ENCODE measurements at places on chromosomes 5 and 9.
A peak's percentile ranks its signal among the peaks of the same experiment; 100 is the strongest.

GRCh38 chr9:105376893-105377292 is 70.9 kb upstream of the FSD1L start:
- DNase-seq, result no peak

DNA sequence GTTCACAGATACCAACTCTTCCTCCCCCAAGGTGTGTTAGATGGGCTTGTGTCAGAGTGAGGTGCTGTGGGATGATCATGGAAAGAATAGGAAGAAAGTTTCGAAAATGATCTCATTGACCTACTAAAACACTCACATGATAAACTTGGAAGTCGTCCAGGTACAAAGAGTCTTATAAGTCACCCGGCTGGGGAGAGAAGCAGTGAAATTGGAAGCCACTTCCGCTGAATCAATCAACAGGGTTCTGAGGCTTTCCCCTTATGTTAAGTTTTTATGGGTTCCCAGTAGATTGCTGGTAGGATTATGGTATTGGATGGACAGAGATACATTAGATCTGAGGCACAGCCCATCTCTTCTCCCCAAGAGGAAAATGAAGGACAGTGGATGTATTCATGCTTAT is 218.8 kb upstream of the MSX2 start:
- DNase-seq, result no peak

DNA sequence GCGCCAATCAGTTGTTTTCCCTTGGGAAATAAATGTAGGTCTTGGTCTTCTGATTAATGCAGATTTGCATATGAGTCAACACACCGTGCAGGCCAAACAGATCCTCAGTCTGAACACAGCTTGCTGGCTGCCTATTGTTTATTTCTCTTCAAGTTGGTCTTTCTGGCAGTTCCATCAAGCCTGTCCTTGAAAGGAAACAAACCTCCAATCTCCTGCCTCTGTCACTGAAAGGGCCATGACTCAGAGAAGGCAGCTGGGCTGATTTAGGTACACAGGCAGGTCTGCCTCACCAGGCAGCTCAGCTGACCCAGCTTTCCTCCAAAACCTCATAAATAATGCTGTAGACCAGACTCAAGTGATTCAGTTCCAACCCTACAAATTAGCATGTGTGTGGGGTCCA is 175.9 kb downstream of the MAN2A1 start:
- no peak for DNase-seq

GRCh38 chr5:107979900-107980299 is 309.2 kb upstream of the EFNA5 start:
- no peak for DNase-seq

- DNase-seq, result no peak
These were observed 47.6 kb downstream of the ADAMTS2 start for GRCh38 chr5:179297486-179298180.

GRCh38 chr5:90557871-90558270 is 726 bp upstream of the ADGRV1 start:
- no peak for DNase-seq

DNA sequence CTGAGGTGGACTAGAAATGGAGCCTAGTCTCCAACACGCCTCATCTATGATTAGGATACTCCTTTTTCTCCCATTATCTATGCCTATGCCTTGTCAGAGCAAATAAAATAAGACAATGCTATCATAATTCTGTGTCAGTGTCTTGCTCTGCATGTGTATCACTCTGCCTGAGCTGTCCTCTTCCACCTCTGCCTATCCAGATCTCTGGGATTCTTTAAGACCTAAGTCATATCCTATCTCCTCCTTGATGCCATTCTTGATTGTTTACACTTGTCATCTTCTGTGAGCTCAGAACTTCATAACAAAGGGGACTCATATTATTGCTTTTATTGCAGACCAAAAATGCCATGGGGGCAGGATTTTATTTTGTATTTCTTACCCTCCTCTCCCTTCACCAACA is 351.2 kb upstream of the C9orf72 start:
- DNase-seq, result no peak

GRCh38 chr9:8237096-8237495 is 437.5 kb upstream of the DMAC1 start:
- no peak for DNase-seq

GRCh38 chr5:135993880-135994636 is 34.7 kb upstream of the TGFBI start:
- DNase-seq, result no peak

- no peak for DNase-seq
These were observed 225.8 kb downstream of the FANCC start for GRCh38 chr9:95091601-95092261.

- DNase-seq, result no peak
These were observed 126.2 kb downstream of the MAPKAP1 start for GRCh38 chr9:125580701-125581286.

GRCh38 chr5:150075233-150075632 is 11.1 kb downstream of the CSF1R start:
- DNase-seq, result peak; percentile 41

GRCh38 chr9:13586587-13587374 is 307.3 kb upstream of the MPDZ start:
- DNase-seq, result no peak

DNA sequence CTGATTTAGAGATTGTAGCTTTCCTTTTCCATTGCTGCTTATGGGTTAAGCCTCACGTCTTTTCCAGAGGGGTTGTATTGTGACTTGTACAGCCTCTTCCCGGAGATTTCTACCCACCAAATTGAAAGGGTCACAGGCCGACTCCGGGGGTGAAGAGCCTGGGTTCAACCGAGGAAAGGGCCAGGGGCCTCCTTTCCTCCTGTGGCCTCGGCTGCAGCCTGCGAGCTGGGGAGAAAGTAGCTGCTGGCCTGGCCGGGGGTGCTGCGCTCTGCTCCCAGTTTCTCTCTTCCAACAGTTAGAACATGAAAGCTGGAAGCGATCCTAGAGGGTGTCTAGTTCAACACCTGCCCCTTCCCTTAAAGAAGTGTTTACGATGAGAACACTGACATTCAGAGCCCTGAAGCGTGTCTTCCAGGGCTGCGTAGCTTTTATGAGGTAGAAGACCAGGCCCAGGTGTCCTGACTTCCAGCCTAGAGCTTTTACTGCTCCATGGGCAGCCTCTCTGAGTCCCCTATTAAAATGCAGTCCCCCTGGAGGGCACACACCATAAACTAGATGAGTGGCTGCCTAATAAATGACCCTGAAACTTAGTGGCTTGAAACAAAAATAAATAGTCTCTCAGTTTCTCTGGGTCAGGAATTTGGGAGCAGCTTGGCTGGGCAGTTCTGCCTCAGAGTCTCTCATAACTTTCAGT is 56.9 kb downstream of the ACER2 start:
- DNase-seq, result no peak

DNA sequence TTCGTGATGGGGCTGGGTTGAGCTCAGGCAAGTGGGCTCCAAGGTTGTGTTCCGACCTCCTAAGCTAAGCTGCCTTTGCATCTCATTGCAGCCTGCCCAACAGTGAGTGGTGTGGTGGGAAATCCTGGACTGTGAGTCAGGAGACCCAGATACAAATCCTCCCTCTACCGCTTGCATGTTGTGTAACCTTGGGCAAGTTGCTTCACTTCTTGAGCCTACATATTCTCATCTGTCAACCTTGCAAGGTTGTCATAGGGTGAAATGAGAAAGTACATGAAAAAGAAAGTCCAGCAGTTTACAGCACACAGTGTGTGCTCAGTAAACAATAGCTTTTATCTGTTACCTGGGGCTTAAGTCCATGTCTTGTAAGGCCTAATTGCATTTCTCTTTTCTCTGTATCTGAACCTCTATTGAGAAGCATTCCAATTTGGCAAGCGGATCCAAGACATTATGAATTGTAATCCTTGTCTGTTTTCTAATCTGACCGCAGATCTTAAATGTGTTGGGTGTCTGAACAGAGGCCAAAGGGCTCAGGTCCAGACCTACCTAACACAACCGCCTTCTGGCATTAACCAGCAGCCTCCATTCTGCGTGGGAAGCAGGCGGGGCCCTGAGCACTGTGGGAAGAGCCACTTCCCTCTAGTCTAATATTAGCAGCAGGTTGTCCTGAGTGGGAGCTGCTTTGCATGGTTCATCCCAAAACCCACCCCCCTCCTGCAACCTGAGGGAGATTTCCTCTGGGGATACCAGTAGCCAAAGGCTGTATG is 1.8 kb upstream of the GALNT12 start:
- DNase-seq, result no peak

- DNase-seq, result peak; percentile 76
These were observed 17.3 kb upstream of the TNIP1 start for GRCh38 chr5:151097820-151098767.

DNA sequence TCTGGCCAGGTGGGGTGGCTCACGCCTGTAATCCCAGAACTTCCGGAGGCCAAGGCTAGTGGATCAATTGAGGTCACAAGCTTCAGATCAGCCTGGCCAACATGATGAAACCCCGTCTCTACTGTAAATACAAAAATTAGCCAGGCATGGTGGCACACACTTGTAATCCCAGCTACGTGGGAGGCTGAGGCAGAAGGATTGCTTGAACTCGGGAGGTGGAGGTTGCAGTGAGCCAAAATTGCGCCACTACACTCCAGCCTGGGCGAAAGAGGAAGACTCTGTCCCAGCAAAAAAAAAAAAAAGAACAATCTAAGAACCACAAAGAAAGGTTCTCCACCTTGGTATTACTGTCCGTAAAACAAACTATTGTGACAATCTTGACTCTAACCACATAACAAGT is 9.7 kb downstream of the MYO10 start:
- no peak for DNase-seq

DNA sequence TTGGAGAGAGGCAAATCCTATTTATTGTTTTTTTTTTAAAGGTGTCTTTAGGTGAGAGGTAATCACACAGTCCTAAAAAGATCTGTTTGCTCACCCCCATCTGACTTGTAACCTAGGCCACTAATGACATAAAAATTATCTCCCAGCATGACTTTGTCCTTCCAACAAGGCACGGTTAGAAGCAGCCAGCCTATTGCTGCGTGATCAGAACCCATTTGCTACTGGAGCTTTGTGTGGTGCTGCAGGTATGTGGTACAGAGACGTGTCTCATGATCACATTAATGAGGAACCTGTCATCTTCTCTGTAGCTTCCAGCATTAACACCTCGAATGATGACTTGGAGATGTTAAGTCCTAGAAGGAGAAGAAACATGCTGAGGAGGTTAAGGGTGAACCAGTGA is 555.8 kb upstream of the TLE4 start:
- no peak for DNase-seq

DNA sequence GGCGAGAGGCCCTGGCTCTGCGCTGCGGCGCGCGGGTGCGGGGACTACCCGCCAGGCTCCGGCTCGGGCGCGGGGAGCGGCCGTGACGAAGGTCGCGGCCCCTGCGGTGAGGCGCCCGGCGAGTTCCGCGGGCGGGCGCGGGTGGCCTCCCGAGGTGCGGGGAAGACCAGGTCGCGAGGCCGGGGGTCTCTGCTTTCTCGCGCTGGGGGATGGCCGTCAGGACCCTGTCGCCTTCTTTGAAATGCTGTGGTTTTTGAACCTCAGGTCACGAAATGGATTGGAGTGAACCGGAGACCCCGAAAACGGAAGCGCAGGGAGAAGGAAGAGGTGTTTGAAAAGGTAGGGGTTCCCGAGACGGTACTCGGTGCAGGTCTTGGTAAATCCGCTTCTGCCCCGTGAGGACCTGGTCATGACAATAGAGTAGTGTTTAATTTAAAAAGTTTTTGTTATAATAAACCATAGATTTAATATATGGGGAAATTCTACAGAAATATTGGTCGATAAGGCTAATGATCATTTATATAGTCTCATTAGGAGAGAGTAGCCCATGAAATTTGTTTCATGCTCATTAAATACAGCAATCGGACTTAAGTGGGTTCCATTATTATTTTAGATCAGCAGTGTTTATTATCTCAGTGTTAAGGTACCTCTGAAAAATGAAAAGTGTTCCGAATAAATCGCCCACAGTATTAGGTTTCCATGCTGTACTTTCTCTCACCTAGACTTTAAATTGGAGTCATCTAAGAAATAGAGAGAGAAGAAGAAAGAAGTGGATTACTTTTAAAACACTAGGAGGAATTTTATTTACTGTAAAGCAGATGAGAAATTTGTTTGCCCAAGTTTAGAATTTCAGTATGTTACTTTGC is 279.0 kb downstream of the AOPEP start:
- no peak for DNase-seq

GRCh38 chr5:131305138-131305689 is 41.4 kb downstream of the CDC42SE2 start:
- no peak for DNase-seq

DNA sequence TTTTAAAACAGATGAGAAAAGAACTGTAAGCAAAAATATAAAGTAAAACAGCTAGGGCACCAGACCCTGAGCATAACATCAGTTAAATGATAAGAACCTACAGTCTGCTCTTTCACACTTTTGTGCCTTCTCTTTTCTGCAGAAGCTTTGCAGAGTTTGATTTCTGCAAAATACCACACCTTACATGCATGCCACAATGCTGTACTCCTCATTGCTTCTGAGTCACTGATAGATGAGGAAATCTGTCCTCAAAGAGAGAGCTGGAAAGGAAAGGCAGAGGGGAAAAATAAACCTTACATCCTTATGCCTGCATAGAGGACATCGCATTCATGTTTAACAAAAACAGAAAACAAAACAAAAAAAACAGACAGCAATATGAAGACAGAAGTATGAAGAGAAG is 142.9 kb downstream of the ATPSCKMT start:
- DNase-seq, result no peak

DNA sequence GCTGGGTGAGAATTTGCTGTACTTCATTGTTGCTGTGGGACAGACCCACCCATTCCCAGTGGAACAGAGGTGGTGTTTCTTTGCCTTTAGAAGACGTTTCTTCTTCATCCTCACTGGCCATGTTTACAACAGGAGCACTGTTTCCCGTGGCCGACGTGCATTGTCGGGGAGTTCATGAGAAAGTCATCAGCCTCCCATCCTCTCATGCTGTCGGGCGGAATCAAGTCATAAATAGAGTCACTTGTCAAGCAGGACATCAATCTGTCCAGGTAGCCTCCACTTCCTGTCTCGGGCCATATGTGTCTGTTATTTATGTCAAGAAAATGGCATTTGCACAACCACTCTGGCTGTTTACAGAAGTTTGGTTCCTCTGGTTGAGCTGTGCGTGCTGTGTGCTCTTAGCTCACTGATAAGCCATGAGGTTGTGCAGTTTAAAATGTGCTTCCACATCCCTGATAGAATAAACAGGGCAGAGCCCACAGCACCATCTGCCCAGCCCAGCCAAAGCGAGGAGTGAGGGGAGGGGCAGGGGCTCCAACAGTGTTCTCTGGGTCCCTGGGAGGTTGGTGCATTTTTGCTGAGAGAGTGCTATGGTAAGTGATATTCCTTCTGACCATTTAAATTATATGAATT is 401.9 kb upstream of the IRX2 start:
- no peak for DNase-seq

- DNase-seq, result no peak
These were observed 1136.3 kb upstream of the ACO1 start for GRCh38 chr9:31248156-31248555.

DNA sequence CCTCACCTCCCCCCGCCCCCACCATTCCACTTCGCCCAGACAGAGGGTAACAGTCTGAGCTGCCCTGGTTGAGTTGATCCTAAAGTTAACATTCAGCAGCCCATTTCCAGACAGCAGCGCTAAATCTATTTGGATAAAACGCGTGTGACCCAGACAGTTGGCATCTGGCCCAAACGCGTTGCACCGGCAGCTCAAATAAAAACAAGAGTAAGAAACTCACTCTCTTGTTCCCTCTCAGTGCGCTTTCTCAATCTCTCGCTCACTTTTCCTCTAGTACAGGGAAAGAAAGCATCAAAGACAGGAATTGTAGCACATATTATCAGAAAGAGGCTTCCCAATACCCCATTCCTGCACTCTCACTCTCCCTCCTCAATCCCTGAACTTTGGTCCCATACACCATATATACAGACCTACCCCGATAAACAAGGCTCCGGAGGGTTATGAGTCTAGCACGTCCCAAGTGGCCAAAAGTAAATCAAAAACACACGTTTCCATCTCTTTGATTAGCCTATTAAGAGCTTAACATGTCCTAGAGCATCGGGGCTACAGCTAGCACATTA is 1.3 kb downstream of the ADAMTS6 start:
- no peak for DNase-seq

Measured in stimulated activated effector memory CD8-positive, alpha-beta T cell treated with anti-CD3 and anti-CD28 coated beads, Interleukin-12 subunit alpha, Interleukin-12 subunit beta, amount 100 ng/mL, for 72 hours (primary cell).